ENCODE measurements at places on chromosomes 11 and 22.

DNA sequence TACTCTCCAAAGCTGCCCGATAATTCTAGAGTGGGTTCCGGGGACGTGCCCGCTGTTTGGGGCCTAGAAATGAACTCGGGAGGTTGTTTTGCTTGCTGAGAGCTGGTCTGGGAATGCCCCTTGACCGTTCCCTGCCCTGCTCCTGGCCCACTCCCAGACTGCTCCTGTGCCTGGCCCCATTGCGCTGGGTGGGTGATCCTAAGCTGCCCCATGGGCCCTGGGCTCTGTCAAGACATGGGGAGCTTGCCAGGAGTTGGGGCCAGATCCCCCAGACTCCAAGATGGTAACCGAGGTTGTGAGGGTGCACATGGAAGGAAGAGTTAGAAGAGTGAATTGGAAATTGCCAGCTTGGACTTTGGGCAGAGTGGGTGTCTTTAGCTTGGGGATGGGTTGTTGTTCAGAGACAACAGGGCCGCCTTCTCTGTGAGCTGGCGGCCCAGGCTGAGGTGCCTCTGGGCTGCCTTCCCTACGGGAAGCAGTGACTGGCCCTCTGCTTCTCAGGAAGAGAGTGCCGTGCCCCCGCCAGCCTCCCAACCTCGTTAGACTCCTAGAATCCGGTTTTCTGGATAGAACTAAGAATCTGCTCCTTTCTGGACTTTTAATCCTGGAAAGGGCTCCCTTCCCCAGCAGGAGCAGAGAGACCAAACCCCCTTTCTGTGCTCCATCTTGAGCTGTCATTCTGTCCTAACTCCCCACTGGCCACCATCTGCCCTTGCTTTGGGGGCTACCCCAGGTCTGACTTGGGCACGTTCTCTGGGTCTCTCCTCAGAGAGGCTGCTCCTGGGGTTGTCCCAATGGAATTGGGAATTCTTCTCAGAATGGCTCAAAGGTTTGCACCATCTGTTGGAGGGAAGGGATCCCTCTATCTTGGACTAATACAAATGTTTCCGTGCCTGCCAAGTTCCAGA lies 1.8 kb downstream of the ST3GAL4 start:
- DNase-seq: no peak

- DNase-seq: peak; percentile 40
Measured at GRCh38 chr22:17501679-17502285, 61.5 kb upstream of the SLC25A18 start.

- no peak for DNase-seq
Measured at GRCh38 chr11:88555018-88555828, 217.7 kb upstream of the CTSC start.

DNA sequence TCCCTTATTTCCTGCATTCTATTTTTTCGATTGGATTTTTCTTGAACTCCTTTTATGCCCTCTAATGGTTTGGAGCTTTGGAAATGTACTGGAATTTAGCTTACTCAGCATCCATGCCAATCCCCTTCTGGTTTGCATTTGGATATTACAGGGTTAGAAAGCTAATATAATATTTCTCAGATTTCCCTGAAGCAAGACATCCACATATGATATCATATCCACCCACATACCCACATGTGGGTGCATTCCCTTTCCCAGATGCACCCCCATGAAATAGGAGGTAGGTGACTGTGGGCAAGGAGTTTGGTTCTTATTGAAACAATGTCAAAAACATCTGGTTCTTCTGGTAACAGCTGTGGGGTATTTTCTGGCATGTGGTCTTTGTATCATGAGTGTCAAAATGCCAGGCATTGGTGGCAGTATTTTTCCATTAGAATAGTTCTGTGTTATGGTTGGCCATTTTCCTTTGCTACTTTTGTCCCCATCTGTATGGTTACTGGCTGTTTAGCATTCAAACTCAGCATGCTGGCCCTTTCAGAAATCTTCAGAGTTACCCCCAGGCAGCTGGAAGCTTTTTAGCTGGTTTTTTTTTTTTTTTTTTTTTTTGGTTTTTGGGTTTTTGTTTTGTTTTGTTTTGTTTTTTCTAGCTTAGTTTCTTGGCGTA lies 32.7 kb upstream of the DDX10 start:
- no peak for DNase-seq

DNA sequence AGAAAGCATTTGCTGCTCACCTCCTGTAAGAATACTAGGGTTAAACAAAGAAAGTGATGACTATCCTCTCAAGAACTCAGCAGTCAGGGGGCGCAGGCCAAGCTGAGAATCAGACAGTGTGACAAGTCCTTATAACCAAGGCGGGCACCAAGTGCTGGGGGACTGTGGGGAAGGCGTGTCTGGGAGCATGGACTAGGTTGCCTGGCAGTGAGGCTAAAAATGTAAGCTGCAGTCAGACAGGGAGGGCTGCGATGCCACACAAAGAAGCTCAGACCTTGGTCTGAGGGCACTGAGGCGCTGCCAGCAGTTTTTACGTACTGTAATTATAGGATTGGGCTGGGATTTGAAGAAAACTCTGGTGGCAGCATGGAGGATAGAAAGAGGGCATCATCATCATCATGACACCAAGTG lies 73.7 kb downstream of the FLI1 start:
- no peak for DNase-seq

All from WERI-Rb-1 (cell line).